Stimulated activated CD8-positive, alpha-beta memory T cell treated with anti-CD3 and anti-CD28 coated beads, Interleukin-2, amount 100 ng/mL, for 1 hour (primary cell): ENCODE measurements at places on chromosomes 5 and 9.

DNA sequence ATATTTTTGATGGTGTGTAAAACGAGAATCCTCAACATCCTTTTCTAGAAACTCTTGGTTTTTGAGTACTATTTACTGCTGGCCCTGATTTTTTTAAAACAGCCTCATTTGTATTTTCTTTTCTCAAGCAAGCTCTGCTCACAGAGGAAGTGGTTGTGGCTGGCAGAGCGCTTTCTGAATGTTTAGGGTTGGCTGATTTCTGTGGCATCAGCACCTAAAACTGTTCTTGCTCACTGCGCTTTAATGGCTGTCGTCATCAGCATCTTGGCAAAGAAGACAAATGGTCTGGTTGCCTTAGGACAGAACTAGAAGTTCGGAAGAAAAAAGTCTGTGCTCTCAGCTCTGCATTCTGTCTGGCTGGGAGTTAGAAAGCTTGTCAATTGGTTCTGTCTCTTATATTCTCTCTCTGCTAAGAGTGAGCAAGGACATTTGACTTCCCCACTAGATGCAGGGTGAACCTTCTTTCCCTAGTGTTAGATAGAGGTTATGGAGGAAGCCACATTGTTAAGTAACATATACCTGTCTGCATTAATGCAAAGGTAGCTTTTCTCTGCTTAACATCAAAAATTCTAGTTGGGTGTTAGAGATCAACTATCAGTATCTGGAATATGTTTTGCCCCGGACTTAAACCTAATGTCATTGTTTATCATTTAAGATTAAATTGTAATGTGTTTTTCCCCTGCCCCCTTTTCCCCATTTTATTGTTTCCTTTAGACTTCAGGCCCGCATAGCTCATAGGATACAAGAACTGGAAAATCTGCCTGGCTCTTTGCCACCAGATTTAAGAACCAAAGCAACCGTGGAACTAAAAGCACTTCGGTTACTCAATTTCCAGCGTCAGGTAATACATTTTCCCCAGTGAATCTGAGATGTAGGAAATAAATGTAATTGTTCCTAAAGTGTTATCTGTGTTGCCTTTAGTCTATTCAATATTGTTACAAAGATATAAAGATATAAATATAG, 39.0 kb downstream of the SMARCA2 start:
- DNase-seq, result peak; percentile 15

GRCh38 chr5:134175921-134176510, 734 bp downstream of the SKP1 start:
- DNase-seq, result no peak

- no peak for DNase-seq
Measured at GRCh38 chr5:57513785-57514184, 31.2 kb upstream of the ACTBL2 start.

GRCh38 chr5:98557916-98558315, 215.5 kb upstream of the RGMB start:
- DNase-seq, result no peak

GRCh38 chr9:106060885-106061284, 366.5 kb downstream of the TMEM38B start:
- no peak for DNase-seq

DNA sequence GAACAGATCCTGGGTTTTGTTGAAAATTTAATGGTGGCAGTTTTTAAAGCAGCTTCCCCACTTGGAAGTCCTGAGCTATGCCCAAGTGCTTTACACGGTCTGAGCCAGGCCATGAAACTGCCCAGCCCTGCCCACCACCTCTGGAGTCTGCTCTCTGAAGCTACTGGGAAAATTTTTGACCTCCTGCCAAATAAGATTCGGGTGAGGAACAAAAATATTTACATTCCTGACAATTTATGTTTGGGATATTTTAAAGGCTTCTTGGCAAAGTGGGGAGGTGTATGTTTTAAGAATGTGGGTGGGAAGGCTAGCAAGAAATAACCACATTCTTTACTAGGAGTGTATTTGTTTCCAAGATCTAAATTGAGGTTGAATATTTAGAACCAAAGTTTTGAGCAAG, 50.0 kb downstream of the HACD4 start:
- no peak for DNase-seq

DNA sequence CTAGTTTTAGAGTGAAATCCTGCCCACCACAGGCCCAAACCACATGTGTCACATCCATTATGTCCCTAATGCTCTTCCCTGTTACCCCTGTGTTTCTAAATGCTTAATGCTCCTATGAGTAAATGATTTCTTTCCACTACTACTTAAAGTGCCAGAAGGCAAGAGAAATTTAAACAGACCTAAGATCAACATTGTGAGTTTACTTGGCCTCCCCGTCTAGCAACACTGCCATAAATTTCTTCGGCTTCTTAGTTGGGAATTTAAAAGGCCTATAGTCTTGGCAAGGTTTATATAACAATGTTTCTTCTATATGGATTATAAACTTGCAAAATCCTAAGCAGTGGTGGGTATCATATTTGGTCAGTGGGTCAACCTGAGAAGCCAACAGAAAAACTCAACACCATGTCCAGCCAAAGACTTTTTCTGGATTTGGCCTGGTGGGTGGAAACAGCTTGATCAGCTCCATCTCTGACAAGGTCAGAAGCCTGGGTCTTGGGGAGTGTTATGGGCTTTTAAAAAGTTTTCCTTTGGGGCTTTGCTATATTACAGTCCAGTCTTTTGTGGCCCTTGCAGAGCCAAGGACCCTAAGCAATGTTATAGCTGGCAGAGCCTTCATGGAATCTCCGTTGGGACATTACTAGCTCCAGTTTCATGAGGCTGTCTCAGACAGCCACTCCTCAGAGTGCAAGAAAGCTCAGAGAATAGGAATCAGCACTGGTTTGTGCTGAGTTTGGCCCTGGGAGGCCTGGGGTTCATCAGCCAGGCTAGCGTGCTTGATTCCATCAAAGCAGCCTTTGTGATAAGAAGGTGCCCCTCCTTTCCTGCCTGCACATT, 119.8 kb downstream of the PRDM6 start:
- DNase-seq, result no peak

DNA sequence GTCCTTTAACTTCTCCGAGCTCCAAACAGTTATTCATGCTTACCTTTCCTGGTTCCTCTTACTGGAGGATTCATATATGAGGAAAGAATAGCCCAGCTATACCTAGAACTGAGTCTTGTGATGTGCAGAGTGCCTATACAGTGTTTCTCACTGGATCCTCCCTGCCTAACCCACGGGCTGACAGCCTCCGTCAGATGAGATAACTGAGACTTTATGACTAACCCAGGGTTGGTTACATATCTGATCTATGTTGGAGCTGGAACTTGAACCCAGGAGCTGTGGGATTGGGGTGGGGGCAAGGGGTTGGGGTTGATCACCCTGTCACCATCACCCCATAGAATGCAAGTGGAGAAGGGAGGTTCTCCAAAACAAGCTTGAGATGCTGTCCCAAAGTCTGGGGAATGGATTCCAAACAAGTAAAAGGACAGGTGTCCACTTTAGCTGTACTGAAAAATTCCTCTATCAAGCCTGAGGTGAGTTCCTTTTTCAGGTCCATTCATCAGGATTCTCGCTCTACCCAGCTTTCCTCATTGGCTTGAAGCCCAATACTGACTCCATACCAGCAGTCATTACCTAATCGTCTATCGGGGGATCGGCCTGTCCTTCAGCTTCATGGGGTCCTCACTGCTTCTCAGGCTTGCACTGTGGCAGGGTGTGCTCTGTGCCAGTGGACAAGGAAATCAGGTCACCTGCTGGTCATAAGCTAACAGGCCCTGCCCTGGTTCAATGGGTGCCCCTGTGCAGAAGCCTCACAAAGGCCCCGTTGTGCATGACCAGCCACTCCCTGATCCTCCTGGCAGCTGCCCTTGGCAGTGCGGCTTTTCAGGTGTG, 100.6 kb downstream of the ARHGAP26 start:
- DNase-seq, result no peak

- DNase-seq, result no peak
Measured at GRCh38 chr5:35789732-35790456, 66.8 kb upstream of the IL7R start.

DNA sequence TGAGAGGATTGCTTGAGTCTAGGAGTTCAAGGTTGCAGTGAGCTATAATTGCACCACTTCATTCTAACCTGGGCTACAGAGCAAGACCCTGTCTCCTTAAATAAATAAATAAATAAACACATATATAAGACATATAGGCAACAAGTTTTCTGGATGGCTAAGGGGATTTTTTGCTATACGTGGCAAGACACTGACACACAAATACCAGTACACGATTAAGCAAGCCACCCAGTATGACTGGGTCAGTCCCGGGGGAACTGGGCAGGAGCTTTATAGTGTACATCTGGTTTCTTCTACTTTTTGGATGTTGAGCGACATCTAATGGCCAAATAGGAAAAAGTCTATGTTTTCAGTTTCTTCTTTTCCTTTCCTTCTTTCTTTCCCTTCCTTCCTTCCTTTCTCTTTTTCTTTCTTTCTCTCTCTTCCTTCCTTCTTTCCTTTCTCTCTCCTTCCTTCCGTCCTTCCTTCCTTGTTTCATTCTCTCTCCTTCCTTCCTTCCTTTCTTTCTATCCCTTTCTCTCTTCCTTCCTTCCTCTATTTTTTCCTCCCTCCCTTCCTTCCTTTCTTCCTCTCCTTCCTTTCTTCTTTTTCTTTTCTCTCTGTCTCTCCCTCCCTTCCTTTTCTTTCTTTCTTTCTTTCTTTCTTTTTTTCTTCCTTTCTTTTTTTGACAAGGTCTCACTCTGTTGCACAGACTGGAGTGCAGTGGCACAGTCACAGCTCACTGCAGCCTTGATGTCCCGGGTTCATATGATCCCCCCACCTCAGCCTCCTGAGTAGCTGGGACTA, 47.0 kb upstream of the PLIN2 start:
- no peak for DNase-seq

GRCh38 chr5:129904667-129905472, 605 bp downstream of the CHSY3 start:
- no peak for DNase-seq

- no peak for DNase-seq
Measured at GRCh38 chr5:89436464-89436863, 553.5 kb upstream of the MEF2C start.

- DNase-seq, result no peak
Measured at GRCh38 chr9:19358701-19359100, 21.3 kb downstream of the RPS6 start.

DNA sequence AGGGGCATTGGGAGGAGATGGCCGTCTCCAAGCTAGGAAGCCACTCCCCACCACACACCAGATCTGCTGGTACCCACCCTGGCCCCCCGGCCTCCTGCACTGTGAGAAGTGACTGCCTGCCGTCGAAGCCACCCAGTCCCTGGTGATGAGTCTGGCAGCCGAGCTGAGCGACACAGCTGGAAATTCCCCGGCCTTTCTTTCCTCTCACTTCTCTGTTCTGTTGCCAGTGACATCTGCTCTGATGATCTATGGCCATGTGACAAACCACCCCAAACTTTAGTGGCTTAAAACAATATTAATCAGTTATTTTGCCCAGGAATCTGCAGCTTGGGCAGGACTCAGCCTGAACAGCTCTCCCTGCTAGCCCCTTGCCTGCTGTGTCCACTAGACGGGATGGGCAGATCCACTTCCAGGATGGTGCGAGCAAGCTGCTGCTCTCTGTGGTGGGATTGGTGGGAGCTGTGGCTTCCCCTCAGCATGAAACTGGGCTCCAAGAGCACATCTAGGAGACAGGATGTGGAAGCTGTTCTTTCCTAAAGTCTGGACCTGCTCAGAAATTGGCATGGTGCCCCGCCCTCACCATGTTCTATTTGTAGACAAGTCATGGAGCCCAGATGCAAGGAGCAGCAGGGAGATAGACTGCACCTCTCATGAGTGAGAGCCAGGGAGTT, 211.2 kb downstream of the GADD45G start:
- DNase-seq, result no peak

DNA sequence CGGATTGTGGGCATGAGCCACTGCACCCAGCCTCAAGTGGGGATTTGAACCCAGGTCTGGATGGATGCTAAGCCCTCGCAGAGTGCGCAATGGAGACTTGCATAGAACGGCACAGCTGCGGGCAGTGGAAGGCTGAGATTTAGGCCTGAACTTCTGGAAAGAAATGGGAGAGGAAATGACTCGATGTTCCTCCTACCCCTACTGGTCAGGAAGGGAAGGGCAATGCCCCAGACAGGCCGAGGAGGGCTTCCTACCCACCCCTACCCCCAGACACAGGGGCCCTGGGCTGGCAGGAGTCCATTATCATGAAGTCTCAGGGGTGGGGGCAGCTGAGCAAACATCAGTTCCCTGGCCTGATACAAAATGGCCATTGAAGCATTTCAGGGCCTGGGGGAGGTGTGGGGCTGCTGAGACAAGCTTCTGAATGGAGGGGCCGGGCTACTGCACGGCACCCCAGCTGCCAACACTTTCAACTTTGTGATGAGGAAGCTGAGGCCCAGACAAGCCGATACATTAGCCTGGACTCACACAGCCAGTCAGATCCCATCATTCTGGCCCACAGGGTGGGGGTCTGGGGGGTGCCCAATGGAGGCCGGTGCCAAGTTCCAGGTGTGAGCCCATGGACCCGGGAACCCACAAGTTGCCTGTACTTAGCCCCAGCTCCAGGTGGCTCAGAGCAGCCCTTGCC, 13.5 kb upstream of the WDR38 start:
- no peak for DNase-seq

GRCh38 chr5:181199881-181200638, 4.9 kb downstream of the TRIM7 start:
- DNase-seq, result no peak

- no peak for DNase-seq
Measured at GRCh38 chr9:89803403-89803802, 198.6 kb downstream of the GADD45G start.
